NCI-H774 (cell line): ENCODE measurements at places on chromosomes 7 and 10.

DNA sequence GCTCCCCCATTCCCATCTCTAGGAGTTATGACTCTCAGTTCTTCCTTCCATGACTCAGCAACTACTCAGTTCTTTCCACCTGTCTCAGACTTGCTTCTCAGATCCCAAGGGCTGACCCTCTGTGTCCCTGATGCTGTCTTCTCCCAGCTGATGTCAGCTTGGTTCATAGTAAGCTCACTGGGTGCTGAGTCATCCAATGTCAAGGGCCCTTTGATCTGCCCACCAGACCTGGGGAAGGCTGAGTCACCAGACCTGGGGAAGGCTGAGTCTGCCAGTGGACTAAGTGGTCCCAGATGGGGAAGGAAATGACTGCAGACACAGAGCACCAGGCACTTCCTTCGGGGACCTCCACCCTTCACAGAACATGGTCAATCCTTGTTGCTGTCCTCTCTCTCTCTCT, 76.1 kb upstream of the ZEB1 start:
- DNase-seq: no peak

DNA sequence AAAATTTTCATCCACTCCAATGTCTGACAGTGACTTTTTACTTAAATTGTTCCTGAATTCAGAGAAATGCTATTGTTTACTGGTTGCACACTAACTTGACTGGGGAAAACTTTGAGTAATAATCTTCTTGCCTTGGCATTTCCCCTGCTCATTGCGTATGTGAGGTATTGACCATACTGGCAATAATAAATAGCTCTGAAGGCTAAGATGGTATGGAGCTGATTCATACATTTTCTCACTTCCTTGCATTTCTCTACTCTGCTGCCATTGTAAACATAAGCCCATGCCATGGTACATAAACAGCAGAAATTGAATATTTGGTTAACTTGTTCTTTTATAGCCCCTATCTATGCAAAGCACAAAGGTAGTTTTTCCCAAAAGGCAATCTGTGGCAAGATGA, 290.0 kb downstream of the RNLS start:
- no peak for DNase-seq

DNA sequence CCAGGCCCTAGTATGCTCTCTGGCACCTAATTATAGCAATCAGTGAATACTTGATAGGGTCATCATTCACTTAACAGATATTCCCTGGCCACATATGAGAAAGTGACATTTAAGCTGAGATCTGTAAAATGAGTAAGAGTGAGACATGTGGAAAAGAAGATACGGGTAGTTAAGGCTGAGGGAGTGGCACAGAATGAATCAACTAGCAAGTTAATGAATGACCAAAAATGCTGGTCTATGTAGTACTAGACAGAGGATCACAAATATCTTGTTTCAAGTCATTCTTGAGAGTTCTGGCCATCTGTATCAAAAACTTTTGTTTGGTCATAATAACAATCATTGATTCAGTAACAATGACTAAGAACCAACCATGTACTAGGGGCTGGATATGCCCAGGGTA, 954.9 kb downstream of the CNTNAP2 start:
- no peak for DNase-seq

DNA sequence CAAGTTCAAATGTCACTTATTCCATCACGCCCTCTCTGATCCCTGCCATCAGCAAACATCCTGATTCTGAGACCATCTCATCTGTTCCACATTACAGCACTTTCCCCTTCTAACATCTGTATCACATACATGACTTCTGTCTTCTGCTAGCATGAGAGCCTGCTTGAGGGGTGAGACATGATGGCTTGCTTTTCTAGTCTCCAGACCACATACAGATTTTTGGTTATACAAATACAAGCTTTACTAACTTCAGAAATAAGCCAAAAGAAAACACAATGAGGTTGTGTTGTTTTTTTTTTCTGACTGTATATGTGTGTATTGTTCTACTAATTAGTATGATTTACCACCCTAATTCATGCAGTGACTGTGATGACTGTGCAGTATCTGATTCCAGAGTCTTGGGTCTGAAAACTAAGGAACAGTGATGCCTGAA, 34.3 kb downstream of the NAPEPLD start:
- no peak for DNase-seq

DNA sequence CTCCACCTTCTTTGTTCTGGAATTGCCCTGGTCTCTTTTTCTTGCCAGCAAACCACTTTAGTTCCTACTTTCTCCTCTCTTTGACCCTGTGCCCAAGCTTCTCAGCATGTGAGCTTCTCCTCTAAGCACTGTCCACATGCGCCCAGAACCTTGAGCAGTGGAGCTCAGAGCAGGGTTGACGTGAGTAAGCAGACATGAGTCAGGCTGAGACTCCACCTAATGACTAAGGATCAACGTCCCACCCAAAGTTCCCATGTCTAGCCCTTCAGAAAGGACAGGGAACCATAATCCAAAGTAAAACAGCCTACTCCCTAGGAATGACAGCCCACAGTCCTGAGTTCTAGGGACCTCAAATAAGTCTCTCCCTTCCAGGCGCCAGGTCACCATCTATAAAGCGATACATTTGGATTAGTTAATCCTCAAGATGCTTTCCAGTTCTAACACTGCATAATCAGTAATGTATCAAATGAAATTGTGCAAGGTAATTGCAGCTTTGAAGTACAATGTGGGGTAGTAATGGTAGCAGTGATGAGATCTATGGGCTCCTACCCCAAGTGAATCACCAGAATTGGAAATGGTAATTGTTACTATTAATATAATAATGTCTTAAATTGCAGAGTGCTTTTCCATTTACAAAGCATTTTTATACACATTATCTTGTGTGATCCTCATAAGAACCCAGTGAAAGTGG, 44.5 kb downstream of the KCNMA1 start:
- DNase-seq: no peak

DNA sequence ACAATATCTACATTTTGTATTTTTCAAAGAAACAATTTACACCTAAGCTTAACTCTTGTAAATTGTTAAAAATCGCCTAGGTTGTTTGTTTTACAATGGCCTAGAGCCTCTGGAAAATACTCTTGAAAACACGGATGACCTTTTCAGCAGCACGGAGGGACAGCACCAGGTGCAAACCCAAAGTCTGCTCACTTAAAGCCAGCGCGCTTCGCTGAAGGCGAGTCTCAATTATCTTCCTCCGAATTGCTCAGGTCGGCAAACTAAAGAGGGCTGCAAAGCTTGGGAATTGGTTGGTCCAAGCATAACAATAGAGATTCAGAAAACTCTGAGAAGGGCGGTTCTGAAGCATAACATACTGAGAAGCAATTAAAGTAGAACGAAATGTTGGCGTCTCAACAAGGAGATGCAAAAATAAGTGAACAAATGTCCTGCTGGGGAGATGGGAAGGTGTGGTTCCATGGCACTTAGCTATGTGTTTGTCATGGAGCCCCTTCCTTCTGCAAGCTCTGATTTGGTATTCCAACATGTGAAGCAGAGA, 139.9 kb upstream of the PITRM1 start:
- DNase-seq: peak; percentile 9

- DNase-seq: no peak
Observed at GRCh38 chr7:127850195-127850594, 181.0 kb downstream of the LRRC4 start.

DNA sequence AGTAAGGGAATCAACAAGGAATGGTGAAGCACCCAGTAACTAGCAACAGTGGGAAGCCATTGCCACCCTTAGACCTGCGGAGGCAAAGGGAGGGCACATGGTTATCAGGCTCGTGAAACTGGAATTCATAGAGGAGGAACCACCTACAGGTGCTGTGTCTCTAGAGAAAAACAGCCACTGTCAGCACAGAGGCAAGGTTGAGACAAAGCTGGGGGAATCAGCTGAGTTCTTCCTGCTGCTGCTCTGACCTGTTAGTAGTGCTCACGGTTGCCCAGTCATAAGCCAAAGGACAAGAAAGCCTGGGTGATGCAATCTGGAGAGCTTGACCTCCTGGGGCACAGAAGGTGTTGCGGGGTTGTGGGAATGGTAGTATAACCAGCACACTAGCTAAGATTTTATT, 110.1 kb downstream of the TPST1 start:
- no peak for DNase-seq
